ENCODE measurements at places on chromosomes 1 and 21.

- DNase-seq, result peak; percentile 94
Measured at GRCh38 chr1:18900303-18900841, 2.0 kb downstream of the ALDH4A1 start.

DNA sequence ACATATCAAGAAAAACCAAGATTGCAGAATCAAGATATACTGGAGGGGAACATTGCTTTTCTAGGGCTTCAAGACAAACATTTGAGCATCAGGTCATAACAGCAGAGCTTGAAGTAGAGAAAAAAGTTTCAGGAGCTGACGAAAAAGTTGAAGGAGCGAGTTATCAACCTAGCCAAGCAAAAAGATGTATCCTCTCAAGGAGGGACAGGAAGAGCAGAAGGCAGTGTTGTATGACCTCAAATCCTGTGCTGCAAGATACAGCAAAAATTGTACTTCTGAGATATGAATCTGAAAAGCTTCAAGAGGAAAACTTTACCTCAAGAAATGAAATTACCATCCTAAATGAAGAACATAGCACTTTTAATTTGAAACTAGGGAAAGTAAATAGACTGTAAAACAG is 153.1 kb downstream of the AK5 start:
- no peak for DNase-seq

DNA sequence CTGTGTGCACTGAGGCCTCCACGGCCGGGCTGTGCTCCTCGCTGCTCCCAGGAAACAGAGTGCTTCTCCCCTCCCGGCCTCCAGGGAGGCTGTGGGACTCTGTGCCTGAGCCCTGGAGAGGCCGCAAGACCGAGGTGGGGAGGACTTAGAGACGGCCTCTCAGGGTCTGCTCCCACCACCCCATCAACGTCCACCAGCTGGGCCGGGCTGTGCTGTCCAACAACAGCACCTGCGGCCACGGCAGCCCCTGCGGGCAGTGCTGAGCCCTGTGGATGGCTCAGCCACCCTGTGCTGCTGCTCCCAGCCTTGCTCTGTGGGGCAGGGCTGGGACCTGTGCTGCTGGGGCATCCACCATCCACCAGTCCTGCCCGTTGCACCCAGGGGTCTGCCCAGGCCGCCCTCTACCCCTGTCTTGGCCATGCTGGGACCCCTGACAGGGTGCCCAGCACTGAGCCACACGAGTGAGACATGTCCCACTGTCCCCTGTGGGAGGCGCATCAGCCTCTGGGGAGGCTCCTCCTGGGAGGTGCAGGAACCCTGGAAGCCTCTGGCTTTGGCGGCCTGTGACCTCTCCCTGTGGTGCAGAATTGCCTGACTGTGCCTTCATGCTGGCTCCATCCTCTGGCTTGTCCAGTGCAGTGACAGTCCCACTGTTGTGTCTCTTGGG is 31.2 kb upstream of the LRRC3 start:
- no peak for DNase-seq

DNA sequence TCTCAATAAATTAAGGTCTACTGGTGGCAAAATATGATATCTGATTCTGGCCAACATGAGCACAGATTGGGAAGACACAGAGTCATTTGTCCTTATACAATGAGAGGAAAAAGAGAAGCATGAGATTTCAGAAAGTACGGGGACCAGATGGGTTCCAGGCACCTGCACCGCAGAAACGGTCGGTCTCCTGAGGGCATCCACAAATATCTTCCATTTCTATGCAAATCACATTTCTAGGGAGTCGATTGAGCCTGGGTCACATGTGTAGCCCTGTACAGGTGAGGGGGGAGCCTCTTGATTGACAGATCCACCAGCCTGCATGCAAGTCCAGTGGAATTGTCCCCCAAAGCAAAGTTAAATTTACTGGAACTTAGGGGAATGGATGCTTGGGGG is 415.6 kb downstream of the NPHP4 start:
- no peak for DNase-seq

- DNase-seq, result peak; percentile 81
Measured at GRCh38 chr1:1959840-1960479, 40.9 kb upstream of the TMEM52 start.

DNA sequence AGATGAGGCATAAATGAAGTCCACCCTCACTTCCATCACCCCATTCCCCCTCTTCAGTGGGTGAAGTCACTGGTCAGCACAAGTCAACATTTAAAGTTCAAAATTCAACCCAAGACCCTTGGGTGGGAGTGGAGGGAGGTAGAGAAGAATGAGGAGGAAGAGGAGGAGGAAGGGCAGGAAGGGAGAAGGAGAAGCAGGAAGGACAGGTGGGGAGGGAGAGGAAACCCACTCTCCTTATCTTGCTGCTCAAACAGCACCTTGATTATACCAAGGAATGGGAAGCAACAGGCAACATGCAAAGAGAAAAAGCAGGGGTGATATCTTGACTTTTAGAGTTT is 4.0 kb upstream of the BTG2 start:
- no peak for DNase-seq

DNA sequence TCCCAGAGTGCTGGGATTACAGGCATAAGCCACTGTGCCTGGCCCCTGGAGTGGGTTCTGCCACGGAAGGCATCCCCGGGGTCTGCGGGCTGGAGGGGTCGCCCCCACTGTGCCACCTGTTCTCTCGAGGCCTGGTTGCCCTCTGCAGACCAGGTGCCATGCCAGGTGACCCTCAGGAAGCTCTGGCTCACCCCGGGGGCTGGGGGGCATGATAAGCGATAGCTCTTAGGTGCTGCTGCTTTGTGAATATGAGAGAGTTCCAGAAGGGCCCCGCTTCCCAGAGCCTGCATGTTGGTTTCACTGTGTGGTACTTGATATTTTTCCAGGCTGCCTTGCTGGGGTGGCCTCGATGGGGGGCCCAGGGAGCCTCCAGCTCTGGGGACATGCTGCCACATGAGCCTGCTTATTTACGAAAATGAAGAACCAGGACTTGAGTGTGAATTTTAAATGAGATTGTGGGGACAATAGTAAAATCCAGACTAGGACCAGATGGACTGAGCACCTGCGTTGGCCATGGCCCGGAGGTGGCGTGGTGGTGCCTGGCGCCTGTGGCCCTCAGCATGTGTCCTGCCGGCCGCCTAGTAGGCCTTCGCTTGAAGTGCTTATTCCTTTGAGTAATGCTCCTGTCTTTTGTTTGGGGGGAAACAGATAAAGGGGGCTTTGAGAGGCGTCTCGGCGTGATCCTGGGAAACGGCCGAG is 7.3 kb downstream of the SKI start:
- DNase-seq, result no peak

DNA sequence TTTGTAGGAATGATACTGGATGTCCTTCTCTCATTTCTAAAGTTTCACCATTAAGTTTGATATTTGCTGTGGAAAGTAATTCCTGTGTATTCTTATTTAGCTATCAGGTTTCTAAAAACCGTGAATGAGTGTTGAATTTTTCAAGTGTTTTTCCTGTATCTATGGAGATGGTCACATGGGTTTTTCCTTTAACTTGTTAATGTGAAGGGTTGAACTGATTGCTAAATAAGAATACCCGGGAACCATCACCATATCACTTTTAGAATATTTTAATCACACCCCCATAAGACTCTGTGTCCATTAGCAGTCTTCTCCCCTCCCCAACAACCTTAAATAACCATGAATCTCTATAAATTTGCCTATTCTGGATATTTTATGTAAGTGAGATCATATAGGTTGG is 16.5 kb upstream of the ASAP3 start:
- no peak for DNase-seq

- DNase-seq, result no peak
Measured at GRCh38 chr1:168556647-168557046, 12.8 kb upstream of the XCL2 start.

DNA sequence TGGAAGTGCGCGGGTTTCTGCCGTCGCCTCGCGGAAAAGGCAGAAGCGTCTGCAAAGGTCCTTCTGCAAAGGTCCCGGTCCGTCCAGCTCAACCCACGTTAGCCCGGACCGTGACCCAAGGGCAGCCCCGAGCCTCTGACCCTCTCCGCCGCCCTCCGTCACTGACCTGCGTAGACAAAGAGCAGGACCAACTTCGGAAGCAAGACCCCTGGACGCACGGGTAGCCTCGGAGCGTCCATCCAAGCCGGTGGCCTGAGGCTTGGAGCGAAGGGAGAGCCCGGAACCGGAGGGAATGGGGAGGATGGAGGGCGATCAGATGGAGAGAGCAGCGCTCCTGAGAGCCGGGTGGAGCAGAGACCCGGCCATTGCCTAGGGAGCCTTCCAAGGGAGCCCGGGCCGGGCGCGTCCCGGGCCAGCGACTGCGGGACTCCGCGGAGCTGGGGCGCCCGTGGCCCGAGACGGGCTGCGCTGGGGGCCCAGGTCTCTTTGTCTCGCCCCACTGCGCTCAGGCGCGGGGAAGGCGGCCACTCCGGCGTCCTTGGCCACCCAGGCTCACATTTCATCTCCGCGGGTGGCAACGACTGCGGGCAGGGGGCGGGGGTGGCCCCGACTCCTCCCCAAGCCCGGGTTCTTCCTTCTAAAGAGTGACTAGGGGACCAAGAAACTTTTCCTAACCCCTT is at the start of gene CYYR1:
Gene CYYR1 (minus strand): TSS at position 585 of the 680 bp plus-strand sequence. CDS start 346 bp downstream, at position 239.
- no peak for DNase-seq

DNA sequence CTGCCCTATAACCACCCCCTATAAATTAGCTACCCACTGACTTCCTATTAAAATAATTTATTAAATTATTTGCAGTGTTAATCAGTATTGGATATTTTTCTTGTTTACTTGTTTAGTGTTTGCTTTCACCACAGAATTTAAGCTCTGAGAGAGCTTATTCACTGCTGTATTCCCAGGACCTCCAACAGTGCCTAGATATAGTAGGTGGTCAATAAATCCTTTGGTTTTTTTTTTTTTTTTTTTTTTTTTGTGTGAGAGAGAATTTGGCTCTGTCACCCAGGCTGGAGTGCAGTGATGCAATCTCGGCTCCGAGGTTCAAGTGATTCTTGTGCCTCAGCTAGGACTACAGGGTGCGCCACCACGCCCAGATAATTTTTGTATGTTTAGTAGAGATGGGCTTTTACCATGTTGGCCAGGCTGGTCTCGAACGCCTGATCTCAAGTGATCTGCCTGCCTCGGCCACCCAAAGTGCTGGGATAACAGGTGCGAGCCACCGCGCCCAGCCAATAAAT is 1.1 kb upstream of the OSBPL9 start:
- no peak for DNase-seq

DNA sequence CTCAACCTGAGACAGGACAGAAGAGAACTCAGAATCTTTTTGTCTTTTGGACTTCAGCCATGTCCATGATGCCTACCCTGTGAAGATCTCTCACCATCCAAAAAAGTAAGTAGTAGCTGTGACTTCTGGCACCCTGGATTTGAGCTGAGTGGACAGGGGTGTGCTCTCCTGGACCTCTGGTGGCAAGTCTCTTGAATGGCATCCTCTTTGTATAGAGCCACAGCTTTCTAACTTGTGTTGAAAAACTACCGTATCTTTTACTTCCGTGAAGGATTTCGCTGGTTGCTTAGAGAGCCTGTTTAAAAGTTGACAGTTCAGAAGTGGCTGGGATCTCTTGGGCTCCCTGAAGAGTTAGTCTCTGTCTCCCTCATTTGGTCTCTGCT is 1.8 kb downstream of the MFN2 start:
- DNase-seq, result peak; percentile 24

Data from HepG2 (cell line).